Naive thymus-derived CD4-positive, alpha-beta T cell (primary cell): ENCODE measurements at places on chromosomes 5 and 9. TPM values are rescaled to one million over a fixed set of nuclear protein-coding genes. Genes with fewer than 3 reads are reported as not detected.

DNA sequence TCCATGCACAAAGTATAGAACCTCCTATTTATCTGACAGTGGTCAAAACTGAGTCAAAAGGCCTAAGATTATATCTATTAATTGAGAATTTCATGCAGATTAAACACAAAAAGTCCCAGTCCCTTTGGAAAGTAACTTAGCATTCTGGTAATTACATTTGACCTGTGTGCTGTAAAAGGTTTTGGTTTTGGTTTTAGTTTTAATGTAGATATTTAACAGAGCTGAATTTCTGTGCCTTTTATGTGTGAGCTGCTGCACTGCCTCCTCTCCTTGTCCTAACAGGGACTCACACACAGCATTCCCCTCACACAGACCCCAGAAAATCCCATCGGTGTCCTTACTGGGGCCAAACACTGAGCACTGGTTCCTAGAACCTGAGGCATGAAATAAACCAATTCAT lies 31.0 kb upstream of the FSD1L start:
- H3K4me3 ChIP-seq, result no peak overlapping the region
- no peak for DNase-seq
- no peaks in the 10 kb centered on the region for H3K27me3 ChIP-seq
- no peak overlapping the region for H3K27ac ChIP-seq
- no peaks in the 10 kb centered on the region for H3K4me1 ChIP-seq

DNA sequence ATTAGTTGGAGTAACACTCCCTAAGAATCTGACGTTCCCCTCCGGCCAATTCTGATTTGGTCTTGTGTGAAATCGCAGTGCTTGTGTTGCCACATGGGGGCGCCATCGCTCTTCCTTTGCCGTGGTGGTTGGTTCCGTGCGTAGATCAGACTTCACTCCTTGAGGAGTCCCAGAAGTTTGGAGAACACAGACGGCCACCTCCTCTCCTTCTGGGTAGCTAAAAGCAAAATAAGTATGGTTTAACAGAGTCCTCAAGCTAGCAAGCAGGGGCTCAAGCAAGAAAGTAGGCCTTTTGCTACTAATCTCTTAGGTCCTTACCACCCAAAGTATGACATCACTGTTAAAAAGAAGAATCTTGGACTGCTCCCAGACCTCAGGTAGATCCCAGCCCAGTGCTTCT lies 59.5 kb downstream of the HSPA4 start:
- no peaks in the 10 kb centered on the region for H3K36me3 ChIP-seq
- H3K27ac ChIP-seq, result no peak overlapping the region

DNA sequence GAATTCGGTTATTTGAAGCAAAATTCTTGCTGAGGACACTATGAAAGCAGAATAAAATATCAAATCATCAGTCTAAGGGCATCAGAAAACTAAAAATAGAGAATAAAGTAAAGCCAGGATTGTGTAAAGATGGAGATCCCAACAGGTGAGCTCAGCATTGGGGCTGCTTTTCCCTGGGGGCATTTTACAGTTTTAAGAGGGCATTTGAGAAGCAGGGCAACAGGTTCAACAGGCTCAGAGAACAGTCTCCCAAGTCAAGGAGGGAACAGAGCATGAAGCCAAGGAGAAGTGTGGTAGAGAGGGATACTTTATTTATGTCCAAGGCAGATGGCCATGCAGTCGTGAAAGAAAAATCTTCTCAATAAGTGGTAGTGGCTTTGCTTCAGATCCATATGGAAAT lies 145.4 kb downstream of the SYK start:
- no peak overlapping the region for H3K27ac ChIP-seq
- H3K27me3 ChIP-seq, result no peaks in the 10 kb centered on the region
- no peaks in the 10 kb centered on the region for H3K4me1 ChIP-seq
- H3K36me3 ChIP-seq, result no peaks in the 10 kb centered on the region
- H3K4me3 ChIP-seq, result no peak overlapping the region
- DNase-seq, result no peak

DNA sequence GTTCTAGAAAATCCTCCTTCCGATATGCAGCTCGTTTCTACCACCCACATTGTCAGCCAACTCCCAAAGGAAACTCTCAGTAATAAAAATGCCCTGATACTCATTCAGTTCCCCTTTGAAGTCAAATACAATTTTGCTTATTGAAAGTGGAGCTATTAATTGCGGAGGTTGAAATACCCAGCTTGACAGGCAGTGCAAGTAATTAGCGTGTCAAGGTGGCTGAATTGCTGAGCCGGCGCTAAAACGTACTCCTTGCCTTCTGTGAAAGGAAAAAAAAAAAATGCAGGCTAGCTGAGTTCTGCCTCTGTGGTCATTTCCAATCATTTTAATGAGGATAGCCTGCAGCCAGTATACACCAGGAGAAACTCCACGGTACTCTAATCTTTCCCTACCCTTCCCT lies 165.5 kb downstream of the RORB start:
- H3K27ac ChIP-seq, result no peak overlapping the region
- H3K36me3 ChIP-seq, result no peaks in the 10 kb centered on the region
- no peak overlapping the region for H3K4me3 ChIP-seq
- no peaks in the 10 kb centered on the region for H3K27me3 ChIP-seq
- no peaks in the 10 kb centered on the region for H3K4me1 ChIP-seq

DNA sequence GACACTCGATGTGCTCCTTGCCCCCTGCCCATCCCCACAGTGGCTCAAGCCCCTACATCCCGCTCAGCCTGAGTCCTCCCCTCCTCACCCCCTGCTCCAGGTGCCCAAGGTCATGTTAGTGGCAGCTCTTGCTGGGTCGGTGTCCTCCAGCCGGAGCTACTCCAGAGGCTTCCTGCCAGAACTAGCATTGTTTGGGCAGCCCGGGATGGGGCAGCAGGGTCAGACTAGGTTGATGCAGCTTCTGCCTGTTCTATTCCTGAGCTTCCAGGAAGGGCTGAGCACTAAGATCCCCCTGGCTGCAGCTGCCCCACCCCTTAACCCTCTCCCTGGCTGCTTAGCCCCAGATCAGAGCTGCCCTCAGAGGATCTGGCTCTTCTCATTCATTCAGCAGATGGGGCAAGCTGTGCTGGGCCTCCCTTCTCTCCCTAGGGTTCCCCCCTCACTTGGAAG lies 671 bp downstream of the RGS14 start:
- H3K4me3 ChIP-seq, result peak overlapping the region; percentile 70
- no peak for DNase-seq
- H3K4me1 ChIP-seq, result peaks cover 49% of the 10 kb centered on the region
- no peaks in the 10 kb centered on the region for H3K36me3 ChIP-seq
- no peaks in the 10 kb centered on the region for H3K27me3 ChIP-seq

GRCh38 chr5:96699186-96699820 lies 37.1 kb downstream of the CAST start:
- no peaks in the 10 kb centered on the region for H3K27me3 ChIP-seq
- no peaks in the 10 kb centered on the region for H3K36me3 ChIP-seq
- H3K4me1 ChIP-seq, result peaks cover 16% of the 10 kb centered on the region
- no peak for DNase-seq
- no peak overlapping the region for H3K27ac ChIP-seq

- peaks cover 4% of the 10 kb centered on the region for H3K36me3 ChIP-seq
- no peak overlapping the region for H3K4me3 ChIP-seq
- H3K27me3 ChIP-seq, result no peaks in the 10 kb centered on the region
Measured at GRCh38 chr5:43295202-43295601, 18.0 kb downstream of the HMGCS1 start.

AGXT2 gene
- not detected for total RNA-seq

PCDHGB1 gene
- not detected for total RNA-seq

PKD2L2 gene
- total RNA-seq, result not detected
